ENCODE measurements at places on chromosomes 6 and 20.

- DNase-seq = no peak
Observed at GRCh38 chr6:108119769-108120141, 45.2 kb upstream of the OSTM1 start.

GRCh38 chr20:20396794-20397193, 28.9 kb downstream of the INSM1 start:
- no peak for DNase-seq

GRCh38 chr6:132021552-132022375, 70.6 kb upstream of the CCN2 start:
- no peak for DNase-seq

DNA sequence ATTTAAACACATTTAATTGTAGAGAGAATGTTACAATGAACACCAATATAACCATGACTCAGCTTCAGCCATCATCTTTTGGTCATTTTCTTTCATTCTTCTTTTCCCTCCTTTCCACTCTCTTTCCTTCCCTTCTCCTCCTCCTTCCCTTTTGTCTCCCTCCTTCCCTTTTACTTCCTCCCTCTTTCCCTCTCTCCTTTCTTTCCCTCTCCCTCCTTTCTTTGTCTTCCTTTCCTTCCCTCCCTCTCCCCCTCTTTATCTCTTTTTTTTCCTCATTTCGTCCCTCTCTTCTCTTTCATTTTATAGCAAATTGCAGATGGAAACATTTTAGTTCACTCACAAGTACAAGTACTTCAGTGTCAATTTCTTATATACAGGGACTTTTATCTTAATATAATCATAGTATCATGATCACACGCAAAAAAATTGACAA, 1.8 kb downstream of the ZKSCAN3 start:
- no peak for DNase-seq

DNA sequence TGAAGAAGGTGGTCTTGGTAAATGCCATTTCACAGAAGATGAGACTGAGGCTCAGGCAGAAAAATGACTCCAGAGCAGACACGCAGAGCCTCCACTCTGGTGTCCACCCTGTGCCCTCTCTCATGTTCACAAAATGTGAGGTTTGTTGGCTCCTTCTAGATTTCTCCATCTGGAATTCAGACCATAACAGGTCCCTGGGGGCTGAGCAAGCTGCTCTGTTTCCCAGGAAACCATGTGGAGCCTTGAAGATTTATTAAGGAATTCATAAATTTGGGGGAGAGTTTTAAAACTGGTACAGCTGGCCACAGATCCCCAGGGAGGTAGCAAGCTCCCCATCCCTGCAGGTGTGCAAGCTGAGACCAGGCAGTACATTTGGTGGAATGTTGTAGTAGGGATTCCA, 38.8 kb upstream of the SIRPA start:
- no peak for DNase-seq

GRCh38 chr20:24461848-24462247, 7.6 kb upstream of the SYNDIG1 start:
- DNase-seq = no peak

DNA sequence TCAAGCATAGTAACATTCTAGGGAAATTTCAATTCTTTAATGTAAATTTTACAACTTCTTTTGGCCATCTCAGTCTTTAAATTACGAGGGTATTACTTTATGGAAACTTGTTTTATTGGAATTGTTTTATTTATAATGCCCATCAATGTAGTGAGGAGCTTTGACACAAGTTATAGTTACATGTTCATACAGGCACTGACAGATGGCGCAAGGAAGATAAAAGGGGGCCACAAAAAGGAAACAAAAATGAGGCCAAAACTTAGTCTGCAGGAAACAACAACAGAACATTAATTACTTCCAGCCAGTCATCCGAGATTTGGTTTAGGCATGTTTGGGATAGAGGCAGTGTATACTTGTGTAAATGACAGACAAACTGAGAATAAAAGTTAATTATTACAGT, 18.3 kb downstream of the SESN1 start:
- no peak for DNase-seq

DNA sequence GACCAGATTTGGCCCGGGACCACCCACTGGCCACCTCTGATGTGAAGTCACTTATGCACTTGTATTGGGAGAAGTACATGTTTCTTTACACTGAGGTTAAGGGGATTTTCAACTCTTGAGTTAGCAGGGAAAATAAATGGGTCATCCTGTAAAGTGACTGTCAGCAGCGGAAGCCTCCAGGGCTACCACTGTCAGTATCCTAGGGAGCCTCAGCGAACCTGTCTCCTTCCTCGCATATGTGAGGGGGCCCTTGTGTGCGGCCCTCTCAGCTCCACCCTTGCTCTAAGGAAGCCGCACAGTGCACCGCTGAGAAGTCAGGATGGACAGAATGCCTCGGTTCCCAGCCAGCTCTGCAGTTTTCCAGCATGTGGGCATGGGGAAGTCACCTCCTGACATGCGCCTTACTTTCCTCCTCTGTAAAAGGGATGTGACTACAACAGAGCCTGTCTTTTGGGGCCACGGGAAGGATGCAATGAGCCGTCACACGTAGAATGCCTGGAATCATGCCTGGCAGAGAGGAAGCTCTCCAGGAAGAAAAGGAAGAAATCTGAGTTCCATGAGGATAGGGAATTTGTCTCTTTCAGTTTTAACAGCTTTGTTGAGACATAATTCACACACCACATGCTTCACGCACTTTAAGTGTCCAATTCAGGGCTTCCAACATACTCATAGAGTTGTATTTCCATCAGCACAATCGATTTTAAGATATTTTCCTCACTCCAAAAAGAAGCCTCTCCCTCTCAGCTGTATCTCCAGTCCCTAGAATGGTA, 115.4 kb downstream of the SYCP2 start:
- no peak for DNase-seq

DNA sequence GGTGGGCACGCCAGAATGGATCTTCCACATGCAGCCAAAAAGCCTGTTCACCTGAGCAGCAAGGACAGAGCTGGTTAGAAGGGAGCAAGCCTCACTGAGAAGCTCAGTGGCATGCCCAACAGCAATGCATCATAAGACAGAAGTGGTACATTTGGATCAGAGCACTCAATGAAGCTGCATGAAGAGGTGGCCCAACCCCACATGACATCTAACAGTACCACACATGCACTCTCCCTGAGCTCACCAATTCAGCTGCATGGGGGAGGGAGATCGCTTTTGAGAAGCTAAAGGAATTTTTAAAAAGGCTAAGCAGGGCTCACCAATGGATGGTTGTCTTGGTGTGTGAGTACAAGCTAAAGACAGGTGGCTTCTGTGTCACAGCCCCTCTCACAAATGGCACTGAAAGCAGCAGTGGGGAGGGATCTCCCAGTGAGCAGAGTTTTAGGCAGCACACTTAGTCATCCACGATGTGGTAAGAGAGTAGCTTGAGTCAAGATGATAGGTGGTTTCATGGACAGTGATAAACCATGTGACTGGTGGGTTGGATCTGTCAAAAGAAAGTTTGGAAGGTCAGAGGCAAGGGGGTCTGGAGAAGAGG, 166.6 kb upstream of the TAB2 start:
- no peak for DNase-seq
